Caudate nucleus (tissue), 63 donors: ENCODE measurements at places on chromosomes 6 and 20.

DNA sequence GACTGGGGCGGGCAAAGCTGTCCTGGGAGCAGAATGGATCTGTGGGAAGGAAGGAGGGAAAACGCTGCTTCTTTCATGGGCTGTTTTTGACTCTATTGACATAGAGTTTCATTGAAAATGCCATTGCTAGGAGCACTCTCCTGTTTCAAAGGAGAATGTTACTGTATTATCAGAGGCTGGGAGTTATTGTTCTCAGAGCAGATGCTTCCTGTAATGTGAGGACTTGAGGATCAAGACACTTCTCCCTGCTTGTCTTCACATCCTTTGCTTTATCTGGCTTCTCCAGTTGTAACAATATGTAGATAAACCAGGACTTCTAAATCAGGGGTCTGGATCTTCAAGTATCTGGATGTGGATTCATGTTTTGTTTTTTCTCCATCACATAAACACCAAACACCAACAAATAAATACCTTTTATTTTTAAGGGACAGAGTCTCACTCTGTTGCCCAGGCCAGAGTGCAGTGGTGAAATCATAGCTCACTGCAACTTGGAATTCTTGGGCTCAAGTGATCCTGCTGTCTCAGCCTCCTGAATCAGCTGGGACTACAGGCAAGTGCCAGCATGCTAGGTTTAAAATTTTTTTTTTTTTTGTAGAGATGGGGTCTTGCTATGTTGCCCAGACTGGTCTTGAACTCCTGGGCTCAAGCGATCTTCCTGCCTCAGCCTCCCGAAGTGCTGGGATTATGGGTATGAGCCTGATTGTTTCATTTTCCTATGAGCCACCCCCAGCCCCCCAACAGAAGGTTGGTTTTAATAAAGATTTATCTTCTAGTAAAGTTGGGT lies 3.9 kb downstream of the CD109 start:
- DNase-seq: no peak

DNA sequence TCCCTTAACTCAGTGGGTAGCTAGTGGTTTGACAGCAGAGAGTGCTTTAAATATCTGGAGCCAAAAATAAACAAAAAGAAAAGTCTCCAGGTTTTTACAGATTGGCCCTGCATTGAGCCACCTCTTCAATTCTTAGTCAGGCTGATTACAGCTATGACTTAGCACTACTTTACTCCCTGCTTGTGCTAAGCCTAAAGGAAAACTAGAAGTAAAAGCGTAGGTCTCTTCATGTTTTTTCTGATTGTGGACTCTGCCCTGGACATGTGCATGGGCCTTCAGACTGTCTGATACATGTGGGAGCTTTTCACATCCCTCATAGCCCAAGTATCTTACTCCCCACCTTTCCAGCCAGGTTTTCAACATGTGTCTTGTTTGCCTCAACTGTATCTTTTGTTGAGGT lies 33.3 kb downstream of the KPNA5 start:
- DNase-seq: no peak

- DNase-seq: no peak
Observed at GRCh38 chr20:38917657-38918056, 8.6 kb upstream of the FAM83D start.

DNA sequence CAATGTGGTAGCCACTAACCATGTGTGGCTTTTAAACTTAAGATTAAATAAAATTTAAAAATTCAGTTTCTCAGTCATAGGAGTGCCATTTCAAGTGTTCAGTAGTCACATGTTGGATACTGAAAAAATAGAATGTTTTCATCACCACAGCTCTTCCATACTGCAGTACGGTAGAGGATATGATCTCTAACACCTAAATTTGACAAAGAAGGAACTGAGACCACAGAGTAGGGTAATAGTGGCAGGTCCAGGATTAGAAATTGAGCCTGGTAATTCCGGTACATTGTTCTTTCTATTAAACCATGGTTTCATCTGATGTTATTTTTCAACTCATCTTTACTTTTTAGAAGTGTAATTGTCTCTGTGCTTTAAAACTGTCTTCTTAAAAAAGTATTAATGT lies 104.0 kb downstream of the CD2AP start:
- no peak for DNase-seq

GRCh38 chr20:11111191-11111590 lies 437.4 kb upstream of the JAG1 start:
- DNase-seq: no peak

DNA sequence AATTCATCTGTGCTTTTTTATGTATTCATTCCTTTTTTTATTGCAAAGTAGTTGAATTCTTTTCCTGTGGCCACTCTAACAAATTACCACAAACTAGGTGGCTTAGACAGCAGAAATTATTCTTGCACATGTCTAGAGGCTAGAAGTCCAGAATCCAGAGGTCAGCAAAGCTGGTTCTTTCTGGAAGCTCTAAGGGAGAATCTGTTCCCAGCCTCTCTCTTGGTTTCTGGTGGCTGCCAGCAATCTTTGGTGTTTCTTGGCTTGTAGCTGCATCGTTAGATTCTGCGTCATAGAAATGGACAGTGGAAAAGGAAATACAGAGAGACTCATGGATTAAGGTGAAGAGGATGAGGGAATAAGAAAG lies 39.3 kb downstream of the GSTA2 start:
- DNase-seq: no peak

GRCh38 chr20:9889270-9889981 lies 50.5 kb upstream of the PAK5 start:
- DNase-seq: no peak

DNA sequence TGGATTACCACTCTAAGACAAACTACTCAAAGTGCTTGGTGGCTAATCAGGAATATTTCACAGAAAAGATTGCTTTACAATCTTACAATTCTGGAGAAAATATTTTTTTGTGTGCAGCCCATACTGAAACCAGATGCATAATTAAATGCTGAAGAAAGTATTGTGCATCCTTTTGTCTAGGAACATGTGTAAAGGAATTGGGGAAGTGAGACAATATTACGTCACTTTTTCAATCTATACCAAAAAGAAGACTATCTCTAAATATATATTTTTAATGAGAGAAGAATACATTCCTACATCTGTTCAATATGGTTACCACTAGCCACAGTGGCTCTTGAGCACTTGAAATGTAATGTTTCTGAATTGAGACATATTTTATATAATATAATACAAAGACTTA lies 992.5 kb upstream of the ADGRB3 start:
- DNase-seq: no peak
